ENCODE measurements at places on chromosomes 1 and 21. TPM values are rescaled to one million over a fixed set of nuclear protein-coding genes. Genes with fewer than 3 reads are reported as not detected.

The CCDC27 gene
- not detected for total RNA-seq

The C1orf226 gene
- total RNA-seq, result 2.6 TPM

The SPRR1B gene
- total RNA-seq, result not detected

The CYP4A22 gene
- not detected for total RNA-seq

DNA sequence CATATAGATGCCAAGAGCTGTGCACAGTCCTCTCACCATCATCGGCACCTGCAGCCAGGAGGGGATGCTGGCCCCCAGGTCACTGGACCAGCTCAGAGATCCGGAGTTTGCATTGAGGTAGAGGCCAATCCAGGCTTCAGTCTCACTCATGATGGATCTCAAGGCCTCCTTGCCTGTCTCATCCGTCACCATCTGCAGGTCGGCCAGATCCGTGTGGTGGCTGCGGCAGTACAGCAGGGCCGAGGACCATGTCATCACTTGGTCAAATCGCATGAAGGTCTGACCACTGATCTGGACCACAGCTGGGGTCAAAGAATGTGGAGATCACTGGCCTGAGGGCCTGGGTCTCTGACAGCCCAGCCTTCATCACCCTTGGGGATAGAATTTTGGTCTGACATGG lies 6.6 kb downstream of the CLEC20A start:
- no peak for DNase-seq

GRCh38 chr1:218463194-218464156 lies 118.3 kb downstream of the TGFB2 start:
- no peak for DNase-seq

DNA sequence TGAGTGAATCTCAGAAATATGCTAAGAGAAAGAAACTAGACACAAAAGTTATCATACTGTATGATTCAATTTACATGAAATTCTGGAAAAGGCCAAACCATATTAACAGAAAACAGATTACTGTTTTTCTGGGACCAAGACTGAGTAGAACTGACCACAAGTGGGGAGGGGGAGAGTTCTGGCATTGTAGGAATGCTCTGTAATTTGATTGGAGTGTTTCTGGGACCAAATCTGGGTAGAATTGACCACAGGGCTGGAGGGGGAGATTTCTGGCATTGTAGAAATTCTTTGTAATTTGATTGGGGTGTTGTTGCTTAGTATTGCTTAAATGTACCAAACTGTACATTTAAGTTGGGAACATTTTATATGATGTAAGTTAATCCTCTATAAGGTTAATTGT lies 3.4 kb upstream of the OR10K1 start:
- no peak for DNase-seq

- no peak for DNase-seq
Measured at GRCh38 chr1:145858238-145858900, 512 bp downstream of the PIAS3 start.

GRCh38 chr1:165212229-165212628 lies 144.3 kb downstream of the LMX1A start:
- no peak for DNase-seq

- DNase-seq, result peak; percentile 2
Measured at GRCh38 chr1:195851804-195852203, 756.4 kb downstream of the KCNT2 start.
